ENCODE measurements at places on chromosomes 5 and 9. TPM values are rescaled to one million over a fixed set of nuclear protein-coding genes. Genes with fewer than 3 reads are reported as not detected.

DNA sequence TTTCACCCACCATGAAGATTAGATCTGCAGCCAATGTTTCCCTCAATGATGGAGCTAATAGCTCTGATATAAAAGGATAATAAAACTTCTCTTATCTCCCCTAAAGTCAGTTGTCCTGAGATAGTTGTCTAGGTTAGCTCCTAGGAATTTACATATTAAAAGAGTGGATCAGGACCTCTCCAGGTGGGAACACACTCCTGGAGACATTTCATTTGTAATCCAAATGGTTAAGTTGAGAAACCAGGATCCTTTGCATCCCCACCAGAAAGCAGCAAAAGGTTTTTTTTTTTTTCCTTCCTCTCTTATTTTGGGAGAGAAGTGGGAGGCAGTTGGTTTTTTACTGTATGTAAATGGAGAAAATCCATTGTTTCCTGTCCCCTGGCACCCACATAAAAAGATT, 182.5 kb upstream of the FBXL17 start:
- H3K36me3 ChIP-seq = no peaks in the 10 kb centered on the region
- DNase-seq = no peak
- H3K4me3 ChIP-seq = no peak overlapping the region
- H3K27ac ChIP-seq = no peak overlapping the region
- H3K27me3 ChIP-seq = no peaks in the 10 kb centered on the region

GRCh38 chr9:26870292-26870691, 22.3 kb downstream of the CAAP1 start:
- DNase-seq = no peak
- no peaks in the 10 kb centered on the region for H3K4me1 ChIP-seq
- peaks cover 6% of the 10 kb centered on the region for H3K36me3 ChIP-seq
- no peaks in the 10 kb centered on the region for H3K27me3 ChIP-seq

DNA sequence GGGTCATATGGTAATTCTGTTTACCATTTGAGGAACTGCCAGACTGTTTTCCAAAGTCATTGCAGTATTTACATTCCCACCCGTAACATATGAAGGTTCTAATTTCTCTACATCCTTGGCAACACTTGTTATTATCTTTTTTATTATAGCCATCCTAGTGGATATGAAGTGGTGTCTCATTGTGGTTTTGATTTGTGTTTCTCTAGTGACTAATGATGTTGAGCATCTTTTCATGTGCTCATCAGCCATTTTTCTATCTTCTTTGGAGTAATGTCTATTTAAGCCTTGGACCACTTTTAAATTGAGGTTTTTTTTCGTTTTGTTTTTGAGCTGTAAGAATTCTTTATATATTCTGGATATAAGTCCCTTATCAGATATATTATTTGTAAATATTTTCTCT, 132.8 kb upstream of the RUSC2 start:
- H3K36me3 ChIP-seq = no peaks in the 10 kb centered on the region
- H3K27me3 ChIP-seq = peaks cover 8% of the 10 kb centered on the region
- no peak overlapping the region for H3K27ac ChIP-seq
- no peak overlapping the region for H3K4me3 ChIP-seq
- no peaks in the 10 kb centered on the region for H3K4me1 ChIP-seq

DNA sequence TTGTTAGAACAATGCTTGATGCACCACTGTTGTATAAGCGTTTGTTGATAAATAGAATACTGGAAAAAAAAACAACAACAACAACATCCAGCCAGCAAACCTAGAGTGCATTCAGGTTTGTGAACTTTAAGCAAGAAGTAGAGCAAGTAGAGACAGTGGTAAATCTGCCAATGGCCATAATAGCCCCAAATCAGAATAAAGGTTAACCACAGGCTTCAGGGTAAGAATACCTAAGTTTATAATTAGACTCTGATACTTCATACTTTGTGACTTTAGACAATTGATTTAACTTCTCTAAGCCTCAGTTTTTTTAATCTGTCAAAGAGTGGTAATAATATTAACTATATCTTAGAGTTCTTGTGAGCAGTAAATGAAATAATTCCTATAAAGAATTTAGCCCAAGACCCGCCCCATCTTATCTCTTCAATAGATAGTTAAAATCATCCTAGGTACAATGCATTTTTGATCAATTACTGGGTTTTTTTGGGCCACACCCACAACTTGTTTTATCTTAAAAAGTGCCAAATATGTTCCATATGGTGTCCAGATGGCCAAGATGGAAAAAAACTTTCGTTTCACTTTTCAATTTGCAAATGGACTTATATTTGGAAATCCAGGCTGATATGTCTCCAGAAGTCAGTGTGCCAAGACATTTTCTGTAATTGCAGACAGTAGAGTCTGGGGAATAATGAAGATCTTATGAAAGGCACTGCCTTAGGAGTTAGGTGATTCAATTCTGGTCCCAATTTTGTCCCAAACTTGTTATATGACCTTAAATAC, 24.5 kb upstream of the DPYSL3 start:
- H3K4me3 ChIP-seq = no peak overlapping the region
- no peaks in the 10 kb centered on the region for H3K4me1 ChIP-seq
- no peak overlapping the region for H3K27ac ChIP-seq
- DNase-seq = no peak

Gene EFNA5
- not detected for total RNA-seq

Gene SLC28A3
- 0.20 TPM for total RNA-seq

DNA sequence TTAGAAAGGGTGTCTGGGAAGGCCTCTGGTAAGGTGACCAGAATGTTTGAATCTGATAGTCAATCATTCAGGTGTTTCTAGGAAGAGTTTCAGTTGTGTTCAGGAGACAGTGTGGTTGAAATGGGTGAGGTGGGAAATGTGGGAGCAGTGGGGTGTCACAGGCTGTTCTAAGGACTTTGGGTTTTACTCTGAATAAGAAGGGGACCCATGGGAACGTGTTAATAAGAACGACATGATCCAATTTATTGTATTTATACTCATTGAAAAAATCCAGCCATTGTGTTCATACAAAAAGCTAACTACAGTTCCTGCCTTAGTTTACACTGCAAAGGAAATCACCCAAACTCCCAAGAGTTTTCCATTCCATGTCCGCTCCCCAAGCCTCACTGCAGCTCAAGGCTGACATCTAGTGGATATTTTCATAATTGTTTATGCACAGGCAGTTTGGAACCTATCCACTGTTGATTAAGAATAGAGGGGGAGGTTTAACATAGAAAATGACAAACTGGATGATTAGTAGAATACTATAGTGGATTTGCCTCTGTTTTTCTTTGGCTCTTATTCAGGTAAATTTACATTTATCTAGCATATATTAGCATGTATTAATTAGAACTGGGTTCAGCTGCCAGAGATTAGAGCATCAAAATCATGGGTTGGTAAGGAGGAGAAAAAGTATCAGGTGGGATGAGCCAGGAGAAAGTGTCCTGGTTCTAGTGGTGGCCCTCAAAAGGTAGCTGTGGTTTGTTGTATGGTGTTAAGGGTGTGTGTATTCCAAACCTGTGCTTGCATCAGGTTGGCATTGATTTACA, 17.7 kb downstream of the CAVIN4 start:
- H3K36me3 ChIP-seq = no peaks in the 10 kb centered on the region
- H3K27me3 ChIP-seq = peaks cover 15% of the 10 kb centered on the region
- peaks cover 20% of the 10 kb centered on the region for H3K4me1 ChIP-seq
- H3K4me3 ChIP-seq = no peak overlapping the region
- DNase-seq = no peak

- H3K4me3 ChIP-seq = no peak overlapping the region
- no peak overlapping the region for H3K27ac ChIP-seq
- no peaks in the 10 kb centered on the region for H3K36me3 ChIP-seq
Measured at GRCh38 chr5:108432024-108432423, 50.1 kb upstream of the FBXL17 start.

Gene PKD2L2
- not detected for total RNA-seq
